Dorsolateral prefrontal cortex (tissue), 122 donors: ENCODE measurements at places on chromosomes 5 and 9. TPM values are rescaled to one million over a fixed set of nuclear protein-coding genes. Genes with fewer than 3 reads are reported as not detected.
A peak's percentile ranks its signal among the peaks of the same experiment; 100 is the strongest.

- no peak for DNase-seq
These were observed 32.6 kb downstream of the BARX1 start for GRCh38 chr9:93922535-93922934.

DNA sequence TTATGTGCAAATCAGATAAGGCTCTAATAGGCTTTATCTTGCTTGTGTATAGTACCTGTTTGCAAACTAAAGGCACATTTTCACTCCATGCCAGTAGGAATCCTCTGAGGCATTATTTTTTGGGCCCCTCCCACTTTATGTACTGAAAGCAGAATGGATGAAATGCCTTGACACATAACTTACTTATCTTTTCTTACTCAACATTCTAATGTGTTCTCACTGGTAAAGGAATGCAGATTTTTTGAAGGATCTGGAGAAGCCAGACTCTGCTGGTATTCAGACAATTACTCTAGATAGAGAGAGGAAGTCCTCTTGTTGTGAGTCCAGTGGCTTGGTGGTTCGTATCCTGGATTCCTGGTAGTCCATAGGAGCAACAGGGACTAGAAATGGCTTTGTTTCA lies 336.7 kb downstream of the CCDC171 start:
- DNase-seq, result no peak

DNA sequence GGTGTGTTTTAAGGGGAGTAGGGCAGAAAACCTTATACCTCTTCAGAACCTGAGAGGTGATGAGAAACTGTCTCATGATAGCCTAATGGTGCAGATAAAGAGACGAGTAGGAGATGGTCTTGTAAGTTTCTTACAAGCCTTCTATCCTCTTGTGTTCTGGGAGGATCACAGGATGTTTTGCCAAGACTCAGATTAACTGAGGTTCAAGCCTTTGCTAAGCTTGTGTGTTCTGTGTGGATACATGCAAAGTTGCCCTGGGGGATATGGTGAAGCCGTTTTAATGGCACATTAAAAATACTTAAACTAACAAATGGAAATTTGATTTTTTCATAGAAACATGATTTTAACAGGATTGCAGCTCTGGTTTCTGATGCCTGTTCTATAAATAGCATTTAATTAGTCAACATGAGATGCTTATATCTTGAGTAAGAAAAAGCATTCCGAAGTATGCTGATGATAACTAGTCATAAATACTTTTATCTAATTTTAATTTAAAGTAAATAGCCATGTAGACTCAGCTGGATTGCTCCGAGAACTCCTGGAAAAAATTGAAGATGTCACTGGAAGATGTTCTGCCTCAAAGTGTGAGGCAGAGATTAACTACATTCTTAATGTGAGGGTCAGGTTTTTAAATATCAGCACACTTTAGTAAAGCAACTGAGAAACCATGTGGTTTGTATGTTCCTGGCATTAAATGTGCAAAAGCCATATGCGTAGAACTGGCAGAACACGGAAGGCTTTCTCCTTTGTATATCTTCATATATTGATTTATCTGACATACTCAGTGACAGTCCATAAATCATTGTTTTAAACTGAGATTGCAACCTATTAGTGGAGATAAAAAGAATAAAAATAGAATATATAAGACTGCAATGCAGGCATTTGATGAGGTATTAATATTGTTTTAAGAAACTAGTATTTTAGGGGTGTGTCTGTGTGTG lies 53.7 kb downstream of the IPO11 start:
- no peak for DNase-seq

The FAM153A gene
- 66.6 TPM for total RNA-seq

DNA sequence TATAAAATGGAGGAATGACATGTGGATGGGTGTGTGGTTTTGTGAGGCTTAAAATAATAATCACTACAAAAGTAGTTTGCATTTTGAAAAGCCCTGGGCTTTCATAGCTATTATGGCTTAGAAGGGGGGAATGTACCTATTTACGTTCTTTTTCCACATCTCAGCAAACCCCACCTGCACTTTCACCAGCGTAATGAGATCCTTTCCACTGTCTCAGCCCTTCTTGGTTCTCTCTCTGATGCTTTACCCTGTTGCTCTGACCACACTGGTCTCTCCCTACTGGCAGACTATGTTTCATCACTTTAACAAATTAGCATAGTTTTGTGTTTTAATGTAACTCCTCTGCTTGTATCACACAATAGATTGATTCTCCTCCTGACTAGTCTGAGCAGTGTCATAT lies 234.6 kb downstream of the DMRT2 start:
- DNase-seq, result no peak

DNA sequence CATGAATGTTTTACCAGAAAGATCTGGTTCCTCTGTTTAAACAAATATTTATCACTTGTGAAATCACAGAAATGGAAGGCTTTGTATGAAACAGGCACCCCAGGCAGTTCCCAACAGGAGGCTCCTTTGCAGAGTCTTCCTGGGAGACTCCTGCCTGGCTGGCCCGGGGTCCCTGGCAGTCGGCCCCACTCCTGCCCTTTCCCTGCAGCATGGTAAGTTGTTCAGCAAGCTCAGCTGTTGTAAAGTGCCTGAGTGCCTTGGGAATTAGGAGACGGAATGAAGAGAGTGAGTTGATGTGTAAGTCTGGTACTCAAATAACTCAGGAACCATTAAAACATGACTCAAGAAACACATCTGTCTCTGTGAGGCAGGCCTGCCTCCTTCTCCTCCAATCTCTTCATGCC lies 17.5 kb upstream of the LHFPL2 start:
- no peak for DNase-seq

GRCh38 chr9:107983181-107983603 lies 493.6 kb upstream of the KLF4 start:
- no peak for DNase-seq

DNA sequence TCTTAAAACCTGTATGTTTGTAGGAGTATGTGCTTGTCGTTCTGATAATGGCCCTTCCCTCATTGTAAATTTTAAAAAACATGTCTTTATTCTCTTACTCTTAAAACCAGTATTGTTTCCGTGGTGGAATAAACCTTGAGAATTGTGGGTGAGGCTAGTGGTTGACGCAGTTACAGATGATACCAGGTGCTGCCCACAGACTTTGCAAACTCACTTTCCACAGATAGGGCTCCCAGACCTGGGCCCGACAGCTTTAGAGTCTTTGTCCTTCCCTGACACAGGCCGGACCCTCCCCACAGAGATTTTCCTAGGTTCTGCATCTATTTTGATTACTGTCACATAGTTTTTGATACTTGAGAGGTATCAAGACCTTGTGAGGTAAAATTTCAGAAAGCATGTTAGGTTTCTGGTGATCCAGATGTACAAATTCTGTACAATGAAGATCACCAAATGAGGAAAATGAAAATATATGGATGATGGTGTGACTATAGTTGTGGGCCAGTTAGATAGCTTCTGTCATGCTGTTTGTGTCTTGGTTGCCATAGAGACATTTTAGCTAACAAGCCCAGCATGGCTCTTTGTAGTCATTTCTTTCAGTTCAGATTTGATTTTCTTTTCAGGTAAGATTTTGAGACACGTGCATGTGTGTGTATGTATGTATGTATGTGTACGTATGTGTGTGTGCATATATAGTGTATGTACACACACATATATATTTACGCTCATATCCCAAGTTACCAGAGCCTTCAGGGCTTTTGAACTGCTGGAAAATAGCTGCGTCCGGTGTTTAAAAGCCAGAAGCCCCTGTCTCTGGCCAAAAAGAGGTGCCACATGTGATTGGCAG lies 33.8 kb downstream of the DMRT1 start:
- DNase-seq, result no peak

The ANKDD1B gene
- total RNA-seq, result 0.69 TPM

GRCh38 chr5:131634666-131634995 lies 398 bp downstream of the RAPGEF6 start:
- no peak for DNase-seq

The TSSK1B gene
- not detected for total RNA-seq

The SLIT3 gene
- total RNA-seq, result 19.3 TPM

DNA sequence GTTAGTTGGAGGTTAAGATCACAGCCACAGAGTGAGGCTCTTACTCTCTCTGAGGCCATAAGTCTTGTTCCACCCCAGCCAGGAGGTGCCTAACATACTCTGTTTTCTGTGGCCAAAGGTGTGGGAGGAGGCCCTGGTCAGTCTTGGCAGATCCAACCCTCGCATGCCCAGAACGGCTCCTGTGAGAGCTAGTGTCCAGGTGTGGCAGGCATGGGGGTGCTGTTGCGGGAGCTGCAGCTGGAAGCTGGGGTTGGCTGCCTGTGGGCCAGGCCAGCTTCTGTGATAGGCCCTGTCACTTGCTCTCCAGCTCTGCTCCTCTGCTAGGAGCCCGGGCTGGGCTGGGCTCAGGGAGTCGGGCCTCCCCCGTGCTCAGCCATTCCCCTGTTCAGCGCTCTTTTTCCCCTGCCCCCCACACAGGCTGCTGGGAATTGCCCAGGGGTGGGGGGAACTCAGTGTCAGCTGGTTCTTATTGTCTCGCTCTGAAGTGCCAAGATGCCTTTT lies 31.6 kb downstream of the IER5L start:
- DNase-seq, result no peak

- DNase-seq, result no peak
These were observed 1433.3 kb upstream of the C9orf72 start for GRCh38 chr9:29006628-29007027.

- DNase-seq, result no peak
These were observed 4.7 kb upstream of the OR1Q1 start for GRCh38 chr9:122609804-122610203.

The SEMA4D gene
- total RNA-seq, result 192 TPM

DNA sequence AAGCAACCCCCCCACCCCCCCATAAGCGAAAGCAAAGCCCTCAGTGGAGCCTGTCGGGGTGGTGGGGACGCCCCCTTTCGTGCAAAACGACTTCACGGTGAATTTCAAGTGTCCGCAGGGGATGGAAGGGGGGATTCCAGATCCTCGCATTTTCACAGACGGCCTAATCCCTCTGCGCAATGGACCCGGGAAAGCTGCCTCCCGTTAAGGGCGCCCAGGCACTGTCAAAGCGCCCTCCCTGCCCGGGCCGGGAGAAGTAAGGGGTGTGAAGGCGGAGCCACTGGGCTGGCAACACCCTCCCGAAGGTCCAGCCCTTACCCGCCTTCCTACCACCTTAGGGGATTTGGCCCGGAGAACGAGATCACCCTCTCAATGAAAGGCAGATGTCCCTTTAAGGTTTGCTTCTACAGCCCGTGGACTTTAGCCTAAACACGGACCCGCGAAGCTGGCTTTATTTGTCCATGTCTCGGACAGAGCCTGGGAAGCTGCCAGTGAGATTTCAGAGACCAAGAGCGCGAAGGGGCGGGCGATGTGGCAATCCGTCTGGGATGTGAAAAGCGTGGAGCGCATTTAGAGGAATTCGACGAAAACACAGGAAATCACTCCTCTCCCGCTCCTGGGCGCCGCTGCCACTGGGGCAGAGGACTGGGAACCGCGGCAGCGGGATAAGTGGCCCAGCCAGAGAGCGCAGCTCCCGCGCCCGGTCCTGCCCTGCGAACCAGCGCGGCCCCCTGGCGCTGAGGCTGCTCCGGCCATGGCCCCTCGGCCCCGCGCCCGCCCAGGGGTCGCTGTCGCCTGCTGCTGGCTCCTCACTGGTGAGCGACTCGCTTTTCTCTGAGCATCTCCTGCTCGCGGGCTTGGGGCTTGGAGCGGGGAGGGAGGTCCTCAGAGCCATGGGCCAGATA lies at the start of the genes ITGA1 and PELO:
TSS of gene ITGA1 (plus strand) at position 317 of the 905 bp plus-strand sequence. CDS start at position 755, 438 bp downstream.
TSS of gene PELO (plus strand) at position 317 of the 905 bp plus-strand sequence. CDS start 12,479 bp downstream, outside the sequence.
- DNase-seq, result peak; percentile 26

DNA sequence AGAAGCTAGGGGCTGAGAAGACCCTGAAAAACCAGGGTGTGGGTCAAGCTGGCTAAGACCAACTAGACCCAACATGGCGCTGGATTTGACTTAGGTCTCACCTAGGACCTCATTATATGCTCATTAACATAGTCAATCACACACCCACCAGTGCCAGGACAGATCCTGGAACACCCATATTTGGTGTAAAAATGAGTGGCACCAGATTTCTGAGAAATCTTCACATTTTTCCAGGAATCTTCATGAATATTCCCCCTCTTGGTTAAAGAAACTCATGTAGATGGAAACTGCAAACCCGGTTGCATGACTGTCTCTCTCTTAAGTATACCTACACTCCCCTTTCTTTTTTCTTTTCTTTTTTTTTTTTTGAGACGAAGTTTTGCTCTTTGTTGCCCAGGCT lies 17.9 kb upstream of the RAB14 start:
- DNase-seq, result no peak

The MAMDC4 gene
- 13.9 TPM for total RNA-seq

The GMCL2 gene
- total RNA-seq, result not detected

The CTXN3 gene
- 9.0 TPM for total RNA-seq

The PCDHGB2 gene
- 11.1 TPM for total RNA-seq

DNA sequence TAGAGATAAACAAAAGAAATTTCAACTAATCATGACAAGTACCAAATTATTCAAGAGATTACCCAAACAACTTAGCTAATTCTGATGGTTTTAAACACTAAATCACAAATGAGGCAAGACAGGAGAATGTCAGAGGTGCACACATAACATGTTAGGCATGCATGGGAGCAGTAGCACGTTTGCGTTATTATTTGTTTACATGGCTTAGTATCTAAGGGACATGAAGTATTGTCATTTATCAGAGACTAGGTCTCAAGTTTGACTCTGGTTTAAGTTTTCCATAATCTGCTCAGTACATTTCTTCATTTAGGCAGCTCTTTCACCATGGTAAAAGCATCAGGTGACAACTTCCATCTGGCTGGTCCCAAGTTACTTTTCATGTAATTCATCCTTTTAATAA lies 244.1 kb upstream of the TNC start:
- DNase-seq, result no peak

The ZER1 gene
- 145 TPM for total RNA-seq

The PAEP gene
- not detected for total RNA-seq

DNA sequence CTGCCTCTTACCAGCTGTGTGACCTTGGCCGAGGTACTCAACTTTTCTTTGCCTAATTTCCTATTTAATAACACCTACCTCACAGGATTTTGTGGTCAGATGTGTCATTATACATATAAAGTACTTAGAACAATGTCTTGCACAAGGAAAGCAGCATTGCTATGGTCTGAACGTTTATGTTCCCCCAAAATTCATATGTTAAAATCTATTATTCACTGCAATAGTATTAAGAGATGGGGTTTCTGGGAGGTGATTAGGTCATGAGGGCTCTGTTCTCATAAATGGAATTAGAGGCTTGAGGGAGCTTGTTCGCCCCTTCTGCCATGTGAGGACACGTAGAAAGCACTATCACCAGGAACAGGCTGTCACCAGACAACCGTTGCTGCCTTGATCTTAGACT lies 10.9 kb upstream of the RNF145 start:
- DNase-seq, result no peak

DNA sequence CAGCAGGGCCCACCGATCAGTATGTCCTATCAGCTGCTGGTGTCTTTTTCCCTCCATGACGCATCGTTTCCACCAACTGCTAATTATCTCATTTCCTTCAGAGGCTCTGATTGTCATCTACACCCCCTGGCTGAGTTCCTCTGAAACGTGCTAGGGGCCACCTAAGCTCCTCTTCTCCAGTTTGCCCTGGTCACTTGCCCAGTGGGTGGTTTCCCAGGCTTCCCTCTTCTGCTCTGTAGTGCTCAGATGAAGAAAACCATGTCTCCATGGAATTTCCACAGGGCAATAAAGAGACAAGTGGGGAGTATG lies 65.3 kb downstream of the TSTD2 start:
- DNase-seq, result no peak

GRCh38 chr5:14266171-14266570 lies 123.0 kb downstream of the TRIO start:
- no peak for DNase-seq

The RNF208 gene
- 79.8 TPM for total RNA-seq
